ENCODE measurements at places on chromosomes 3 and 15. TPM values are rescaled to one million over a fixed set of nuclear protein-coding genes. Genes with fewer than 3 reads are reported as not detected.

STT3B gene
- total RNA-seq: 73.0 TPM

P2RY1 gene
- total RNA-seq: 0.37 TPM

SLC22A14 gene
- total RNA-seq: 0.03 TPM

EPB42 gene
- not detected for total RNA-seq

ROBO1 gene
- total RNA-seq: 9.1 TPM

CP gene
- 4.9 TPM for total RNA-seq

Measured in A549 treated with CORT108297 at 1 μM for 4 hours (cell line).